ENCODE measurements at places on chromosomes 3 and 15. TPM values are rescaled to one million over a fixed set of nuclear protein-coding genes. Genes with fewer than 3 reads are reported as not detected.

SCN11A gene
- not detected for total RNA-seq

C15orf62 gene
- not detected for total RNA-seq

TLR9 gene
- total RNA-seq: not detected

FOXL2 gene
- total RNA-seq: 4.2 TPM

CDCP1 gene
- 7.7 TPM for total RNA-seq

MITF gene
- 10.2 TPM for total RNA-seq

RASGRF1 gene
- 0.19 TPM for total RNA-seq

TOPBP1 gene
- 26.2 TPM for total RNA-seq
